ENCODE measurements at places on chromosomes 2 and 18.

GRCh38 chr2:72149556-72150156 lies 2.0 kb upstream of the CYP26B1 start:
- no peak for DNase-seq

- DNase-seq: no peak
These were observed 112.1 kb downstream of the TCF4 start for GRCh38 chr18:55475916-55476315.

- no peak for DNase-seq
These were observed 2.6 kb downstream of the CLIP4 start for GRCh38 chr2:29117636-29118303.

GRCh38 chr2:46143429-46144132 lies 153.6 kb upstream of the EPAS1 start:
- no peak for DNase-seq

- no peak for DNase-seq
These were observed 21.0 kb upstream of the TGFA start for GRCh38 chr2:70574618-70575017.

- no peak for DNase-seq
These were observed 5.4 kb downstream of the DOK1 start for GRCh38 chr2:74559912-74560311.

DNA sequence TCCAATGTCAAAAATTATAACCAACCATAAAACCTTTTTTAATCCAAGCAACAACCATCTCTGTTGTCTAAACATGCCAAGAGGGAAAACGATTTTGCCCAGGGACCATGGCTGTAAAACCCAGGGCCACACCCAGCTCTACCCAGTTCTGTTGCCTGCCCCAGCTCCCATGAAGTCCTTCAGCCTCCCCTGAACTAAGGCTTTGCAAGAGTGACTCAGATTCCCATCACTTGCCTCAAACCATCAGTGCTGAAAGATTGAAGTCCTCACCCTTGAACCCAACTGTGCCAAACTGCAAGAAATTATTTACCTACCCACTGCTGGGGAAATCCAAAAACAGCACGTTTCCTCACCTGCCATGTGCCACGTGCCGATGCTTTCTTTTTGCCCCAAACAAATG lies 102.5 kb downstream of the TFCP2L1 start:
- no peak for DNase-seq

- DNase-seq: no peak
These were observed 1281.9 kb upstream of the PIK3C3 start for GRCh38 chr18:40673150-40673549.

- no peak for DNase-seq
These were observed 310.4 kb upstream of the CCDC68 start for GRCh38 chr18:55269622-55270021.

DNA sequence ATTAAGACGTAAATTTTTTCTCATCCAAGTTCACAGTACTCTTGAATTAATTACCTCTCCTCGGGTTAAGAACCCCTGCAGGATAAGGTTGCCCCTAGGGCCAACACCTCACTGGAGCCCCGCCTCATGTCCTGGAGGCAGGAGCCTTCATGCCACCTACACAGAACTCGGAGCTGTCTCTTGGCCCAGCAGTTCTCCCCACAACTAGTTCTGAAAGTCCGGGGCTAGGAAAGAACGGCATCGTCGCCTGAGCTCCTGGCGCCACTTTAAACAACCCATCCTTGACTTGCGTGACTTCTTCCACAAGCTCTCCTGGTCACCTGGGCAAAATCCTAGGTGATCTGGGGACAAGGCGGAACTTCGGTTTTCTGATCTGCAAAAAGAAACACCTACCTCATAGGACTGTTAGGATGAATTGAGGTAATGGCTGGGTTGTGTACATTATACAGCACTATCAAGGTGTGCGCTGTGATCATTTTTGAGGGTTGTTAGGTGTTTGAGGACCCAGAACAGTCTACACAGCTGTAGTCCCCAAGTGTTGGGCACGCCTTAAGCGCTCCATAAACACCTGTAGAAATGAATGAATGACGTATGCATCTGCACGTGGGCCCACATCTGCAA lies 641 bp upstream of the ITGA6 start:
- no peak for DNase-seq

GRCh38 chr2:172046866-172047565 lies 38.3 kb upstream of the DLX1 start:
- no peak for DNase-seq

DNA sequence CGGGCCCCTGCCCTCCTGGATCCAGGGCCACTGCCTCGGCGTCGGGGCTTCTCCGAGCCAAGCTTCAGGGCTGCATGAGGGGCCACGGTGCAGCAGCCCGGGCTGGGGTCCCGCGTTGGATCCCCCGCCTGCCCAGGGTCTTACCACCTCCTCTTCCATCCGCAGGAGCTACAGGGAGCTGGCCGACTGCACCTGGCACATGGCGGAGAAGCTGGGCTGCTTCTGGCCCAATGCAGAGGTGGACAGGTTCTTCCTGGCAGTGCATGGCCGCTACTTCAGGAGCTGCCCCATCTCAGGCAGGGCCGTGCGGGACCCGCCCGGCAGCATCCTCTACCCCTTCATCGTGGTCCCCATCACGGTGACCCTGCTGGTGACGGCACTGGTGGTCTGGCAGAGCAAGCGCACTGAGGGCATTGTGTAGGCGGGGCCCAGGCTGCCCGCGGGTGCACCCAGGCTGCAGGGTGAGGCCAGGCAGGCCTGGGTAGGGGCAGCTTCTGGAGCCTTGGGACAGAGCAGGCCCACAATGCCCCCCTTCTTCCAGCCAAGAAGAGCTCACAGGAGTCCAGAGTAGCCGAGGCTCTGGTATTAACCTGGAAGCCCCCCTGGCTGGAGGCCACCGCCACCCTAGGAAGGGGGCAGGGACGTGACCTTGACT lies 52.1 kb downstream of the RAMP1 start:
- no peak for DNase-seq

- no peak for DNase-seq
These were observed 428.1 kb downstream of the SETBP1 start for GRCh38 chr18:45108754-45109153.

Data from CD4-positive, alpha-beta T cell treated with Interleukin-4 for 4 hours (primary cell).